ENCODE measurements at places on chromosomes 7 and 10. TPM values are rescaled to one million over a fixed set of nuclear protein-coding genes. Genes with fewer than 3 reads are reported as not detected.

SUN3 gene
- total RNA-seq: not detected

OTUD1 gene
- total RNA-seq: 4.9 TPM

CALCR gene
- total RNA-seq: not detected

PRSS37 gene
- not detected for total RNA-seq

FAM13C gene
- 0.11 TPM for total RNA-seq

GRCh38 chr10:102246261-102246660, 929 bp downstream of the GBF1 start:
- DNase-seq: no peak
